ENCODE measurements at places on chromosomes 12 and 14. TPM values are rescaled to one million over a fixed set of nuclear protein-coding genes. Genes with fewer than 3 reads are reported as not detected.

DNA sequence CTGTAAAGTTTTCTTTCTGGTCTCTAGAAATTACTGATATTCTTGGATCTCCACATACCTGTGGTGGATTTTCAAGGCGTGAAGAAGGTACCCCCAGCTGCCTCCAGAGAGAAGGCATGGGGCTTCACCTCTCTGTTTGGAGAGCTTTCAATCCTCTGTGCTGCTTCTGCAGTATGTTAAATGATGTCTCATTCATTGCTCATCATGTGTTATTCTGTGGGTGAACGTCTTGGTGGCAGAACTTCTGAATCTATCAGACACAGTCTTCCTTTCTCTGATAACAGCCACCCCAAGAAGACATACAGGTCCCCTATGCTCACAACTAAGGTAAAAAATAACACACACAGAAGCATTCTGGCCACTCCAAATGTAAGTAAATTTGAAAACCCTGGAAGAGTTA lies 221.3 kb upstream of the TMEM260 start:
- H3K4me1 ChIP-seq: peaks cover 21% of the 10 kb centered on the region
- H3K4me3 ChIP-seq: no peak overlapping the region
- H3K27ac ChIP-seq: no peak overlapping the region
- H3K36me3 ChIP-seq: no peaks in the 10 kb centered on the region
- DNase-seq: no peak

GRCh38 chr14:52802597-52802996 lies 11.2 kb upstream of the GNPNAT1 start:
- DNase-seq: no peak
- no peaks in the 10 kb centered on the region for H3K27me3 ChIP-seq
- peak overlapping the region; percentile 87 for H3K27ac ChIP-seq
- no peak overlapping the region for H3K4me3 ChIP-seq
- no peaks in the 10 kb centered on the region for H3K36me3 ChIP-seq
- H3K4me1 ChIP-seq: peaks cover 33% of the 10 kb centered on the region

DNA sequence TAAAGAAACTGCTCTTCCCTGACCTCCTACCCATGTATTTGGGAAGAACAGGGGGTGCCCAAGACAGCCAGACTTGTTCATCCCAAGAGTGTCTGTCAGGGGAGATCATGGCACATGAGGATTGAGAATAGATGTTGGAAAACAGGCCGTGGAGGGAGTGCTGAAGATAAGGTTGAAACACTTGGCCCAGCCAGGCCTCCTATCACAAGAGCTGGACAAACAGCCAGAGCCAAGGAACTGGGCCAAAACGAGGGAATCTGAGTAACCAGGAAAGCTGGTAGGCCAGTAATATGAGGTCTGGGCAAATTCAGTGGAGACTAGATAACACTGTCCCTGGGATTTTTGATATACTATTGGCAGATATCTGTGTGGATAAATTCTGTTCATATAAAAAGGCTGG lies 161.7 kb downstream of the TMX1 start:
- H3K27ac ChIP-seq: peak overlapping the region; percentile 29
- H3K36me3 ChIP-seq: no peaks in the 10 kb centered on the region
- no peak overlapping the region for H3K4me3 ChIP-seq
- no peaks in the 10 kb centered on the region for H3K27me3 ChIP-seq
- DNase-seq: no peak

- peaks cover 11% of the 10 kb centered on the region for H3K4me1 ChIP-seq
- no peak for DNase-seq
- H3K27me3 ChIP-seq: no peaks in the 10 kb centered on the region
- H3K4me3 ChIP-seq: peak overlapping the region; percentile 88
- H3K36me3 ChIP-seq: no peaks in the 10 kb centered on the region
- H3K27ac ChIP-seq: peak overlapping the region; percentile 99
These were observed 14.8 kb upstream of the CALM1 start for GRCh38 chr14:90381999-90382451.

DNA sequence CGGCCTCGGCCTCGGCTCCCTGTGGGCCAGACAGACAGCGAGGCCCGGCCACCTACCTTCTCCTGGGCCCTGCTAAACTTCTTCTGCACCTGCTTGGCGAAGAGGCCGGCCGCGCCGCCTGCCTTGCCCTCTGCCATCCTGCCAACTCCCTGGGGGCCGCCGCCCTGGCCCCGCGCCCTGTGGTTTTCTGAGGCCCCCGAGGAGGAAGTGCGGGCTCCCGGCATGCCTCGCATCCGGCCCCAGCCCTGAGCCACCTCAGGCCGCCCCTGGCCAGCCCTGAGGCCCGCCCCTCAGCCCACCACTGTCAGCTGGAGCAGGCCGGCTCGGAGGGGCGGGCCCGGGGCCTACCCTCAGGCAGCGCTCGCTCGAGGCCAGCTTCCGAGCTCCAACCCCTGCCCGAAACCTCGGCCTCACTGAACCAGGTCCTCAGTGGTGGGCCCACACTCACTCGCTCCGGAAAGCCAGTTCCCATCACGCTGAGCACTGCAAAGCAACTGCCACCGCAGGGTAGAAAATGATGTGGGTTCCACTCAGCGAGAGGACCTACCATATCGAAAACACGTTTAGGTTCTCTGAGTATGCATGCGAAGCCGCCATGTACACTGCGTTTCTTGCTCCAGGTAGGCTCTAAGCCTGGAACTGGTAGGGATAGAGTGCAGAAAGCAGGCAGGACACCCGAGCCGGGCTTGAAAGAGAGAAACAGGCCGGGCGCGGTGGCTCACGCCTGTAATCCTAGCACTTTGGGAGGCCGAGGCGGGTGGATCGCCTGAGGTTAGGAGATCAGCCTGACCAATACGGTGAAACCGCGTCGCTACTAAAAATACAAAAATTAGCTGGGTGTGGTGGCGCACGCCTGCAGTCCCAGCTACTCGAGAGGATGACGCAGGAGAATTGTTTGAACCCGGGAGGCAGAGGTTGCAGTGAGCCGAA lies at the start of gene BIN2:
Gene BIN2 (minus strand): TSS at position 209 of the 930 bp plus-strand sequence. CDS start 72 bp downstream, at position 137.
- H3K27ac ChIP-seq: no peak within 1 kb of the TSS
- peak within 1 kb of the TSS; percentile 65 for H3K4me3 ChIP-seq
- H3K36me3 ChIP-seq: no peaks in the 10 kb centered on the region
- peaks cover 15% of the 10 kb centered on the region for H3K4me1 ChIP-seq
- no peaks in the 10 kb centered on the region for H3K27me3 ChIP-seq

GRCh38 chr14:68145539-68145938 lies 326.0 kb downstream of the RAD51B start:
- H3K36me3 ChIP-seq: no peaks in the 10 kb centered on the region
- no peaks in the 10 kb centered on the region for H3K27me3 ChIP-seq
- no peak for DNase-seq
- no peak overlapping the region for H3K27ac ChIP-seq
- H3K4me1 ChIP-seq: peaks cover 57% of the 10 kb centered on the region

DNA sequence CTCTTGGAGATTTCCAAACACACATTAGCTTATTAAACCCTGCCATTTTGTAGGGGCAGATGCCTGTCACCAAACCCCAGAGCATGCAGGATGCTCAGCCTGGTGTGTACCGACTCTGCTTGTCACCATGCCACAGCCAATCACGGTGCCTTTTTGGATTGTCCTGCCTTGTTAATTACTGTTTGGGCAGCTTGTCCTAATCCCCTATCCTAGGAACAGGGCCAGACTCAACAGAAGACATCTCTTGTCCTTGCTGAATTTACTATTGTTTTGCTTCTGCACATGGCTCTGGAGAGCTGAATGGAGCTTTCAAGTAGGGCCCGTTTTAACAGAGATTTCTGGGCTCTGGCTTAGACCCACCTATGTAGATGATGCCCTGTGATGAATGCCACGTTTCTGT lies 388.5 kb downstream of the AACS start:
- H3K36me3 ChIP-seq: no peaks in the 10 kb centered on the region
- H3K27me3 ChIP-seq: no peaks in the 10 kb centered on the region
- no peak overlapping the region for H3K4me3 ChIP-seq
- no peak overlapping the region for H3K27ac ChIP-seq
- H3K4me1 ChIP-seq: no peaks in the 10 kb centered on the region
- DNase-seq: no peak

GRCh38 chr14:55084401-55085059 lies 33.1 kb downstream of the MAPK1IP1L start:
- H3K4me3 ChIP-seq: no peak overlapping the region
- DNase-seq: no peak
- H3K27ac ChIP-seq: no peak overlapping the region
- H3K27me3 ChIP-seq: no peaks in the 10 kb centered on the region

DNA sequence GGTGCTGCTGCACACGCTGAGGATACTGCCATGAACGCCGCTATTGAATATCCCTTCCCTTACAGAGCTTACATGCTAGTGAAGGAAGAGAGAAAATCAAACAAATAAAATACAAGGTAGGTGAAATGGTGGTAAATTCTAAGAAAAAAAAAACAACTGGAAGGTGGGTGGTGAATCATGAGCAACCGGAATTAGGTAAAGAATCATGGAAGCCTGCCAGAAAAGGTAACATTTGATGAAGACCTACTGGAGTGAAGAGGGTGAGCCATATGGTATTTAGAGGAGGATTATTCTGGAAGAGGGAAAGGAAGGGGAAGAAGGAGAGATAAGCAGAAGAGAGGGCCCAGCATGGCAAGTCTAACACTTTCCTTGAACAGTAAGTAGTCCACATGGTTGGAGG lies 76.1 kb downstream of the LRIG3 start:
- DNase-seq: no peak
- H3K27me3 ChIP-seq: no peaks in the 10 kb centered on the region

DNA sequence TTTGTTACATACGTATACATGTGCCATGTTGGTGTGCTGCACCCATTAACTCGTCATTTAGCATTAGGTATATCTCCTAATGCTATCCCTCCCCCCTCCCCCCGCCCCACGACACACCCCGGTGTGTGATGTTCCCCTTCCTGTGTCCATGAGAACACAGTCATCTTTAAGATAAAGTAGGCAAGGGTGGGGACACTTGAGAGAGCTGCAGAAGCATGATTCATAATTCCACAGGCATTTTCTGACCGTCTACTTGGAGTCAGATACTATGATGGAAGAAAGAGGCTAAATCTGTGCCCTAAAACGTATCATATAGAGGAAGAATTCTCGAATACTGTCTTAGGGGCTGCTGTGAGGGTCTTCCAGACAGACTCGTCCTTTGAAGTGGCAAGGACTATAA lies 145.9 kb upstream of the VASH1 start:
- no peak for DNase-seq
- H3K27me3 ChIP-seq: no peaks in the 10 kb centered on the region
- no peaks in the 10 kb centered on the region for H3K4me1 ChIP-seq
- H3K36me3 ChIP-seq: no peaks in the 10 kb centered on the region
- no peak overlapping the region for H3K4me3 ChIP-seq

DNA sequence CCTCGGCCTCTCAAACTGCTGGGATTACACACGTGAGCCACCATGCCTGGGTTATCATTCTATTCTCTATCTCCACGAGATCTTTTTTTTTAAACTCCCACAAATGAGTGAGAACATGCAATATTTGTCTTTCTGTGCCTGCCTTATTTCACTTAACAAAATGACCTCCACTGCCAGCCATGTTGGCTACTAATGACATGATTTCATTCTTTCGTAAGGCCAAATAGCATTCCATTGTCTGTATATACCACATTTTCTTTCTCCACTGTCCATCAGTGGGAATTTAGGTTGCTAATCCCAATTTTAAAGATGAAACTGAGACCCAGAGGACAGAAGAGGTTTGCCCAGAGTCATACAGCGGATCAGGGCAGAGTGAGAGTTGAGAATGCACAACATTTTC lies 10.9 kb upstream of the TRPV4 start:
- no peak overlapping the region for H3K4me3 ChIP-seq
- peaks cover 3% of the 10 kb centered on the region for H3K4me1 ChIP-seq
- H3K27me3 ChIP-seq: no peaks in the 10 kb centered on the region

DNA sequence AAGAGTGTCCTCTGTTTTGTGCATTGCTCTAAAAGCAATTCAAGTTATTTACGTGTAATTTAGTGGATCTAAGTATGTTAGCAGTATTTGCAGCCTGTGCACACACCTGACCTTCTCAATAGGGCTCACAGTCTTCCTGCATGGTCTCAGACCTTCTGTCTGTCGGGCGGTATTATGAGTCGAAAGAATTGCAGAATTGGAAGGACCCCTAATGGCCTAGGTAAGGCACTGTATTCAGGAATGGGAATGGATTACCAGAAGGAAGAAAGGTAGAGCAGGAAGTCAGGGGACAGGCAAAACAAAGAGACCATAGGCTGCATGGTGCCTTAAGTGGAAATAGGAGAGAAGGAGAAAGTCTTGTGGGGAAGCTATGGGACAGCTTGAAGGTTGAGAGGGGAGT lies 341.6 kb downstream of the VRK1 start:
- no peak for DNase-seq
- H3K36me3 ChIP-seq: no peaks in the 10 kb centered on the region
- H3K4me1 ChIP-seq: no peaks in the 10 kb centered on the region
- no peak overlapping the region for H3K27ac ChIP-seq
- H3K4me3 ChIP-seq: no peak overlapping the region
- H3K27me3 ChIP-seq: no peaks in the 10 kb centered on the region

DNA sequence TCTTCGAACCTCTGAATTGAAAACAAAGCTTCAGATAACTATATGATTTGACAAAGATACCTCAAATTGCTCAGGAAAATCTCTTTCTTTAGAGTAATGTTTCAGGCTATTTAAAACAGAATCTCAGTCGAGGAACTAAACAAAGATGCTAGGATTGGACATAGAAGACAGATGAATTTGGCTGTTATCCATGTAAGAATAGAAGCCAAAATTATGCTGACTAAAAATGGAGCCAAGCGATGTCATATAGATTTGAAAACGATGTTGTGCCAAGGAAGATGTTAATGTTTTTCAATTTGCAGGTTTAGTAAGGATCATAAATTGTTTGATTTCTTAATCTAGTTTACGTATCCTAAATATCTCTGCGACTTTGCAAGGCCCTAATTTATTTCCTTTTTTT lies 295.9 kb downstream of the FOXG1 start:
- no peaks in the 10 kb centered on the region for H3K4me1 ChIP-seq
- H3K36me3 ChIP-seq: no peaks in the 10 kb centered on the region
- H3K27ac ChIP-seq: no peak overlapping the region
- H3K4me3 ChIP-seq: no peak overlapping the region
- no peak for DNase-seq
- no peaks in the 10 kb centered on the region for H3K27me3 ChIP-seq

DNA sequence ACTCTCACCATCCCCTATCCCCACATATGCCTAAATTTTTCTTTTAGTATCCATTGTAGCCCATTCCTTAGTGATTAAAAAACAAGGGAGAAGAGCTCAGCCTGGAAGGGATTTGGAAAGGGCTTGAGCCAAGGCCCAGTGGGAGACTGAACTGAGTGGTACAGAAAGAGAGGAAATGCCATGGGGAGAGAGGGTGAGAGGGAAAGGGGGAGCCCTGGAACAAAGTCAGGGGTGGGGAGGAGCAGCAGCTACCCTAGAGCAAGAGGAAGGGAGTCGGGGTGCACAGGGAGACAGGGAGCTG lies 2.6 kb upstream of the ATN1 start:
- no peak for DNase-seq
- no peaks in the 10 kb centered on the region for H3K27me3 ChIP-seq
- no peaks in the 10 kb centered on the region for H3K36me3 ChIP-seq

The NANOG gene
- total RNA-seq: 0.35 TPM

The CABP1 gene
- total RNA-seq: not detected

The CISTR gene
- not detected for total RNA-seq

The KERA gene
- not detected for total RNA-seq

The SLCO1B1 gene
- not detected for total RNA-seq

Data from thoracic aorta (tissue), 2 donors.